Osteocyte (in vitro differentiated cells): ENCODE measurements at places on chromosomes 16 and 17.

GRCh38 chr16:680625-680945 lies 375 bp downstream of the STUB1 start:
- DNase-seq = no peak

DNA sequence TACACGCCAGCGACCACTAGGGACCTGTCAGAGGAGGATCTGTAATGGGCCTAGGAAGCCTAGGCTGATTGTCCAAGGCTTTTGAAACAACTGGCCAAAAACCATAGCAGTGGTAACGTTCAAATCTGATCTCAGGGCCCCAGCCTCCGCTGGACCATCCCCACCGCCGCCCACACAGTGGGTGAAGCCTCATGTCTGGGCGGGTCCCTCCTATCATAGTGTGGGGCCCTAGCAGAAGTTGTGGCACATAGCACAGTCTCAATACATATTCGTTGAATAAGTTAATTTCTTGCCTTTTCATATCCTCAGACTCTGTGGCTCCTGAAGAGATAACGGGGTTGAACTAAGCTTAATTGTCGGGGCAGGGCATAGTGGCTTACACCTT lies 818 bp downstream of the DPH1 start:
- DNase-seq = no peak

- DNase-seq = no peak
Measured at GRCh38 chr17:36550491-36551417, 6.0 kb downstream of the GGNBP2 start.

DNA sequence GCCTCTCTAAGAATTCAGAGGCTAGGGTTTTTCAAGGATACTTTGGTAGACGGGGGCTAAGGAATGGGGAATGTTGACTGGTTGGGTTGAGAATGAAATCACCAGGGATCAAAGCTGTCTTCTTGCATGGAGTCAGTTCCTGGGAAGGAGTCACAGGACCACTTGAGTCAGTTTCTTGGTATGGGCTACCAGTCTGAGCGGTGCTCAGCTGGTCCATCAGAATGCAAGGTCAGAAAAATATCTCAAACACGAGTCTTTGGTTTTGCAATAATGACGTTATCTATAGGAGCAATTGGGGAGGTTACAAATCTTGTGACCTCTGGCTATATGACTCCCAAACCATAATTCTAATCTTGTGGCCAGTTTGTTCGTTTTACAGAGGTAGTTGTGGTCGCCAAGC lies 18.4 kb downstream of the CHD9NB start:
- no peak for DNase-seq

DNA sequence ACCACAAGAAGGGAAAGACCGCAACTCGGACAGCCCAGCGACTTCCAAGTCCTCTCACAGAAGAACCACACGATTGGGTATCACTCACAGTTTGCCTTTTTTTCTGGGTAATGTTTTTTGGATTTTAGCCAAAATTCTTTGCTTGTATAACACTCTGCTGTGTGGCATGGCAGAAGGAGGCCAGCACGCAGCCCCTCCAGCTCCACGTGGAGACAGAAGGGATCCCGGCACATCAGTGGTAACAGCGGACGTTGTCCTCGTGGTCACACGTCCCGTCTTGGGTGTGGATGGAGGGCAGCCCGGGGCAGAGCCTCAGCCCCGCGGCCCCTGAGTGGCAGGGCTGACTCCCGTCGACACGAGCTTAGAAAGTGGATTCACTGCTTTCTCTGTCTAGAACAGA lies 69.1 kb downstream of the KLHDC4 start:
- DNase-seq = no peak

DNA sequence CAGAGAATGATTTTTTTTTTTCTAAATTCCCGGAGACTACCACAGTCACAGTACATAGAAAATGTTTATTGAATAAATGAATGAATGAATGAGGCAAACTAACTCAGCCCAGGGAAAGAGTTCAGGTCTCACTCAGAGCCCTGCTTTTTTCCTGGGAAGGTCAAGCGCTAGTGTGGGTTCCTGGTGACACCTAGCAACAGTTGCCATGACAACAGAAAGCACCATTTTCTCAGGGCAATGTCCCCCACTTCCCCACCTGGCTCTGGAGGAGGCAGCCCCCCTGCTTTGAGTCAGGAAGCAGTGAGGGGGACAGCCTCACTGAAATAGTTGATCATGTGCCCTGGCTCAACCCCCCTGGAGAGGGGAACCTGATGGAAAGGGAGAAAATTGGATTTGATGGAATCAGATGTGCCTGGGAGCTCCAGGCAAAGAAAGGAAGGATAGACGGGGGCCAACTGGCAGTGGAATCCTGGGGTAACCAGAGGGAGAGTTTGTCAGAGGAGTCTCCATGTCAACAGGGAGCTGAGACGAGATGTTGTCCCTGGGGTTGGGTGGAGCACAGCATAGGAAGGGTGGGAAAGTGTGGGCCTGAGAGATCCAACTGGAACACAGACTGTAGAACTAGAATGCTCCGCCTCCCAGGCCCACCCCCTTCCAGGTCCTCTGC lies 242.2 kb upstream of the CCL2 start:
- peak; percentile 73 for DNase-seq

GRCh38 chr16:24689128-24689527 lies 40.3 kb upstream of the TNRC6A start:
- no peak for DNase-seq

DNA sequence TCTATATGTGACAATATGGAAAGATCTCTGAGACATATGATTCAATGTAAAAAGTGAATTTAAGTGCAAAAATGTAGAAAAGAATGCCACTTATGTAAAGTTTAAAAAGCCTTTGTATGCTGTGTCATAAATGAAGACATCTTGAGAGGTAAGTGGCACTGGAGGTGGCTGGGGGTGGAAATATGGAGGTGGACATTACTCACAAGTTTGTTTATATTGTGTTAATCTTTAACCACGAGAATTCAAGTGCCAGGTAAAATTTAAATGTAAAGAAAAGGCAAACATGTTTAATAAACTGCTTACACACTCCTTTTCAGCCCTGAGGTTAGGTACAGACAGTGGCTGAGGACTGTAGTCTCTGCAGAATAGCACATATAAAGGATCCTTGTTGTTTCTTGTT lies 235.1 kb downstream of the ABCC12 start:
- DNase-seq = no peak

- DNase-seq = no peak
Measured at GRCh38 chr17:47731396-47731795, 1.6 kb upstream of the TBX21 start.

- no peak for DNase-seq
Measured at GRCh38 chr16:69794486-69794885, 32.4 kb downstream of the WWP2 start.

DNA sequence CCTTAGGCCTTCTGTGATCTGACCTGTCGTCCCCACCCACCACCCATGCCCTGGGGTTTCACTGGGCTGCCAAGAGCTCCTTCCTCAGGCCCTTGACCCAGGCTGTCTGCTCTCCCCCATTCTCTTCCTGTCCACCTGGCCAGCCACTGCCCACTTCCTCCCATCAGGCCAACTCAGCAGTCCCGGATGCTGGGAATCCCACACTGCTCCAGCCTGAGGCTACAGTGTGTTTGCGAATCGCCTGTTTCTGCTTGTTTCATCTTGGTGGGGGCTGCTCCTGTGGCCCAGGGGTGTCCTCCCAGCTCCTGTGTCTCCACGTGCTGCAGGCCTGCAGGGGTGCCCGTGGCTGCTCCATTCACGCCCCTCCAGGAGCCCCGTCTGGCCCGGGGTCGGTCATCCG lies 839 bp upstream of the METRN start:
- DNase-seq = no peak

- no peak for DNase-seq
Measured at GRCh38 chr16:82533189-82533588, 93.6 kb upstream of the CDH13 start.

DNA sequence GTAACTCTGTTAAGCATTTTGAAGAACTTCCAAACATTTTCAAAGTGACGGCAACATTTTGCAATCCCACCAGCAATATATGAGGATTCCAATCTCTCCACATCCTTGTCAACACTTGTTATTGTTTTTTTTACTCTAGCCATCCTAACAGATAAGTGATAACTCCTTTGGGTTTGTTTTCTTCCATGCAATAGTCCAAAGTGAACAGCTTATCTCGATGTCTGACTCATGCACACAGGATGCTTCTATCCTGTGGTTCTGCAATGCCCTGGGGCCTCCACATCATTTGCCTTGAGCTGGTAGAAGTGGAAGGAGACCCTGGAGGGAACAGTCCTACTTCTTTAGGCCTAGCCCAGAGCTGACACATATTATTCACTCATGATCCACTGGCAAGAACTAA lies 13.0 kb downstream of the TLE7 start:
- DNase-seq = no peak

- DNase-seq = peak; percentile 78
Measured at GRCh38 chr16:84460406-84461028, 43.9 kb downstream of the MEAK7 start.

- no peak for DNase-seq
Measured at GRCh38 chr16:56726283-56726682, 3.6 kb upstream of the NUP93 start.
